ENCODE measurements at places on chromosomes 3 and 15.
A peak's percentile ranks its signal among the peaks of the same experiment; 100 is the strongest.

DNA sequence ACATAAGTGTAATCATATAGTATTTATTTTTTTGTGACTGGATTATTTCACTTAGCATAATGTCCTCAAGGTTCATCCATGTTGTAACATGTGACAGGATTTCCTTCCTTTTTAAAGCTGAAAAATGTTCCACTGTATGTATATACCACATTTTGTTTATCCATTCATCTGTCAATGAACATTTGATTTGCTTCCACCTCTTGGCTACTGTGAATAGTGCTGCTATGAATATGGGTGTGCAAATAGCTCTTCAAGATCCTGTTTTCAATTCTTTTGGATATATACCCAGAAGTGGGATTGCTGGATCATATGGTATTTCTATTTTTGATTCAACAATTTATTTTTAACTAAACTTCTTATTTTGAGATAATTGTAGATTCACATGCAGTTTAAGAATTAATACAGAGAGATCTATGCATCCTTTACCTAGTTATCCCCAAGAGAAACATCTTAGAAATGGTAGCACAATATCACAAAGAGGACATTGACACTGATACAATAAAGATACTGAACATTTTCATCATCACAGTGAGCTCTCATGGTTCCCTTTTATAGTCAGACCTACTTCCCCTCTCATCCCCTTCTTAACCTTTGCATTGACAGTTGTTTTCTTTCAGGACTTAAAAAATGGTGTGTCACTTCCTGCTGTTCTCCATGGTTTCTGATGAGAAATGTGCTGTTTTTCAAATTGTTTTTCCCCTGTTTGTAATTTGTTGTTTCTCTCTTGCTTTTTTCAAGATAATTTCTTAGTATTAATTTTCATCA, 90.1 kb downstream of the SATB1 start:
- no peak for DNase-seq

- DNase-seq = peak; percentile 80
These were observed 6.8 kb downstream of the ARHGAP31 start for GRCh38 chr3:119300991-119301391.

DNA sequence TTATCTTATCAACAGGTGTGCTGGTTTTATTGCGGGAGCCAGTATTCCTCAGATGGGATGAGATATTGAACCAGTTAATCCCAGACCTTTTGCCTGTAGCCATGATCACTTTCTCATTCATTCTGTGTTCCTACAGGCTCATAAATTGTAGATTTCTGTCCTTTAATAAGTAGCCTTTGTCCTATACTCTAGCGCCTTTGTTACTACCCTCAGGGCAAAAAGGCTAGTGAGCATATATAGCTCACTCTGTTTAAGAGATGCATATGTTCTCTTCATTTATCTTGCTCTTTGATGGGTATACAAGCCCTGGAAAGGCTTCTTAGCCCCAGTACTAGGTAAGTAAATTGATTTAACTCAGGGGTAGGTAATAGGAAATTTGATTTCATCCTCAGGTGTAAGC, 95.1 kb downstream of the OXSM start:
- no peak for DNase-seq

DNA sequence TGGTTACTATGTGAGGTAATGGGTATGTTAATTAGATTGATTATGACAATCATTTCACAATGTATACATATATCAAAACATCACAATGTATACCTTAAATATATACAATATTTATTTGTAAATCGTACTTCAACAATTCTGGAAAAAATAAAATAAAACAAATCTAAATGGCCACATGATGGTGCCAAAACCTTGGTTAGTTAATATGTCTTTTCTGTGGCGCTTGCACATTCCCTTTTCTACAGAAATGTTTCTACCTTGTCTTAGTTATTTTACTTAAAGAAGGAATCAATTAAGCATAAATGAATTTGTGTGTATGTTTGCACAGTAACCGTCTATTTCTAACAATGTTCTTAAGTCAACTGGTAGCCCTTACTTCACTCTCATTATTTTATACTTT, 53.4 kb downstream of the OXSM start:
- no peak for DNase-seq

DNA sequence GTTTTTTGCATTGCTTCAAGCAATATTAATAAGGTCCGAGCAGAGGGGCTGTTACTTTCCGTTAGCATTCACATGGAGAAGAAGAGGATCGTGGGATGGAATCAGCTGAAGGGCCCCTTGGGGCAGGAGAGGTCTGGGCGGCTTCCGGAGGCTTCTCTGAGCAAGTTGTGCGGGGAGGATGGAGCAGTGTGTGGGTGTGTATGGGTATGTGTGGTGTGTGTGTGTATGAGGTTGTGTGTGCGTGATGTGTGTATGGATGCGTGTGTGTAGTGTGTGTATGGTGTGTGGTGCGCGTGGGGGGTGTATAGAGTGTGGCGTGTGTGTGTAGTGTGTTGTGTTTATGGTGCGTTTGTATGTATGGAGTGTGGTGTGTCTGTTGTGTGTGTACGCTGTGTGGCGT, 25.8 kb downstream of the GABRA5 start:
- DNase-seq = no peak

DNA sequence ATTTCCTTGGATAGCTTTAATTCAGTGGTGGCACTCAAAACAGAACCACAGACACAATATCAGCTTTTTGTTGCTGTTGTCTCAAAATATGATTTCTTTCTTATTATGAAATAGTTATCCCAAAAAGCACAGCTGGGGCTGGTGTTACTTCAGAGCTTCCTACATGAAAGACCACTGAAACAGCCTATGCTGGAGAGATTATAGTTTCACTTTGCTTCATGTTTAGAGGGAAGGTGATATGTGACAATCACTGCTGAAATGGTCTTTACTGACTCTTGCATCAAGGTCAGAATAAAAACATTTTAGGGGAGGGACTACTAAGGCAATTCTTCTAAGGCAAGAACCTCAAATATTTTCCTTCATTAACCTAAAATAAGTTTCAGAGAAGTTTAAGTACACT, 190.7 kb downstream of the TNIK start:
- no peak for DNase-seq

All from pons (tissue), 1 donor.